Pulmonary artery endothelial cell (primary cell): ENCODE measurements at places on chromosomes 1 and 21.

DNA sequence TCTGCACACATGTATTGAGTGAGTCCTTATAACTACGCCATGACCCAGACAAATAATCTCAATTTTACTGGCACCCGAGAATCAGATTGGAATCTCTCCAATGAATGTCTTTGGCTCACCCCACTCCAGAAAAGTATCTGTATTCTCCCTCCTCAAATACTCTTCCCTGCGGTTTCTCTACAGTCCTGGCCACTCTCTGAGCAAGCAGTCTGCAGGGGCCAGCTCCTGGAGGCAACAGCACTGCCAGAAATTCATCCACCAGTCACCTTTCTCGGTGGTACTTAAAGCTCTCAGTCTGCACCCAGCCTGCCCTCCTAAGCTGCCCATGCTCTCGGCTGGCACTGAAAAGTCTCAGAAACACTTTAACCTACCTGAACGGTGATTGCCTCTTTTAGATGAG, 16.1 kb upstream of the LYST start:
- no peak for DNase-seq

DNA sequence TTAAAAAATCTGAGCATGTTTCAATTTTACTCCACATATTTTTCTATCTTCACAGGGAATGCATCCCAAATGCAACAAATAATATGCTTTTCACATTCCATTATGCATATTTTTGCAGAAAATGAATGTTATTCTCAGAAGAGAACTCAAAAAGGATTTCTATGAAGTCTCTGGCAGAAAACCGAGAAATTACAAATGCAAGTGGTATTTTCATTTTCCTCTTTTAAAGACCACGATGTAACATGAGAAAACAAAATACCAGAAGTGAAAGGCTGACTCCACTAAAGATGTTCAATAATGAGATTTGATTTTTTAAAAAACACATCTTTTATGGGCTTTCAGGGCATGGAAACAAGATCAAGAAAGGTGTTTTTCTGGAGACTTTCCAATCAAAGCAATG, 5.0 kb upstream of the PDC start:
- no peak for DNase-seq

DNA sequence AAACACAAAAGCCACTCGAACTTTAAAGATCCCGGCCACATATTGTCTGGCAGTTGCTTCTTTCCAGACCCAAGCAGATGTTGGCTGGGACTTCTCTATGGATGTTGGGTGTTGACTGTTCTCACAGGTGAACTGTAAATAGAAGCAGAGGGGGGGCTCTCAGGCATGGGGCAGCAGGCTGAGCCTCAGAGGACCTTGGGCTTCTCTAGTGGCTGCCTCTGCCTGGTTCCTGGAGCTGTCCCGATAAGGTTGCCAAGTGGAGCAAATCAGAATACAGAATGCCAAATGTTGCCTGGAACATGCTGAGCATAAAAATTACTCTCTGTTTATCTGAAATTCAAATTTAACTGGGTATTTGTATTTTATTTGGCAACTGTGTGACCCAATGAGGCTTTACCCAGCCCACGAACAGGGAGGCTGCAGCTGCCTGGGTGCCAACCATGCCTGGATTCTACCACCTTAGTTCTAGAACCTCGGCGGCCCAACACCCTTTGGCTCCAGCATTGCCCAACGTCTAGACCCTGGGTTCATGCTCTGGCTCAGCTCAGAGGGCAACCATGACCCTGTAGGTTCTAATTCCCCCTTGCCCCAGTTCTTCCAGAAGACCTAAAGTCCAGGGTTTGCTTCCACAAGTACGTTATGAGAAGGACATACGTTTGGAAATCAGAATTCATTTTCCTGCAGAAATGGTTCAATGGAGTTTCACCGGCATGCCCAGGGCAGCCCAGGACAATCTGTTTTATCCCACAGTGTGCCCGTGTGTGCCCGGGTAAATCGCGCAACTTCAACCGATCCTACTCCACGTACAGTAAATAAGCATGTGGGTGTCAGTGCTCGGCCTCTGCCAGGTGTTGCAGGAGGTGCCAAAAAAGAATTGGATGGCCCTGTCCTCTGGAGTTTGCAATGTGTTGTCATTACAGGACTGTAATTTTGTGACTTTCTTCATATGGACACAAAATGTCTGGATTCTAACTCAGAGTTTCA, 5.4 kb upstream of the SLC45A1 start:
- no peak for DNase-seq

DNA sequence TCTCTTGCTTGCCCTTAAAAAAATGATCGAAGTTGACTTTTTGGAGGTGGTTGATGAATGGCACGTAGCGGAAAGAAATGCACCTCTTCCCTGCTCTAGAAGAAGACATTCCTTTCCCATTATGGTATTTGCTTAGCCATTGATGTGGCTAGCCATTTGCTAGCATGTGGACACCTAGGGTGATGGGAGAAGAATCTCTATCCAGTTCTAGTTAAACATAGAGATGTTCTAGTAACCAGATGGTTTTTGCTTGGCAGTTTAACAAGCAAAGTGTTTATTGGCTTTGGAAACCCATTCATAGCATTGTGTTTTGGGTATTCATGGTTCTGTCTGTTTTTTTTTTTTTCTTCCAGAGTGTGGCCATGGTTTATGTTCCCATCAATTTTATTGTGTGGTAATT, 78.9 kb downstream of the KCNJ6 start:
- no peak for DNase-seq

- no peak for DNase-seq
Measured at GRCh38 chr1:161233102-161233501, 4.9 kb downstream of the NR1I3 start.

DNA sequence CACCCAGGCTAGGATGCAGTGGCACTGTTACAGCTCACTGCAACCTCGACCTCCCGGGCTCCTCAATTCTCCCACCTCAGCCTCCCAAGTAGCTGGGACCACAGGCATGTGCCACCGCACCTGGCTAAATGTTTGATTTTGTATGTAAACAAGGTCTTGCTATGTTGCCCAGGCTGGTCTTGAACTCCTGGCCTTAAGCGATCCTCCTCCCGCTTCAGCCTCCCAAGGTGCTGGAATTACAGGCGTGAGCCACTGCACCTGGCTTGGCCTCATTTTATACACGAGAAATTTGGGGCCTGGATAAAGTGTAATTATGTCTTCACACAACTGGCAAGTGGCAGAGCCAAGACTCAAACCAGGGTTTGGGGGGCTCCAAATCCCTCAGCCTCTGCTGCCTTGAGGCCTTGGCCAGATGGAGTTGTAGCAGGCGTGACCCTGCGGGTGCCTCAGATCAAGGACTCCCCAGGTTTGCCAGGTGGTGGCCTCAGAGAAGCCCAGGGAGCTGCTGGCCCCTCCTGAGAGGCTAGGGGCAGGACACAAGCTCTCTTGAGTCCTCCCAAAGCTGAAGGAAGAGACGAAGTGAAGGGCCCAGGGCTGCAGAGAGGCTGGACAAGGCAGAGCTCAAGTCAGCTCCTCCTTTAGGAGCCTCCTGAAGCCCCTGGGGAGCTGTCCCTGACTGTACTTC, 61.7 kb downstream of the MDM4 start:
- no peak for DNase-seq

DNA sequence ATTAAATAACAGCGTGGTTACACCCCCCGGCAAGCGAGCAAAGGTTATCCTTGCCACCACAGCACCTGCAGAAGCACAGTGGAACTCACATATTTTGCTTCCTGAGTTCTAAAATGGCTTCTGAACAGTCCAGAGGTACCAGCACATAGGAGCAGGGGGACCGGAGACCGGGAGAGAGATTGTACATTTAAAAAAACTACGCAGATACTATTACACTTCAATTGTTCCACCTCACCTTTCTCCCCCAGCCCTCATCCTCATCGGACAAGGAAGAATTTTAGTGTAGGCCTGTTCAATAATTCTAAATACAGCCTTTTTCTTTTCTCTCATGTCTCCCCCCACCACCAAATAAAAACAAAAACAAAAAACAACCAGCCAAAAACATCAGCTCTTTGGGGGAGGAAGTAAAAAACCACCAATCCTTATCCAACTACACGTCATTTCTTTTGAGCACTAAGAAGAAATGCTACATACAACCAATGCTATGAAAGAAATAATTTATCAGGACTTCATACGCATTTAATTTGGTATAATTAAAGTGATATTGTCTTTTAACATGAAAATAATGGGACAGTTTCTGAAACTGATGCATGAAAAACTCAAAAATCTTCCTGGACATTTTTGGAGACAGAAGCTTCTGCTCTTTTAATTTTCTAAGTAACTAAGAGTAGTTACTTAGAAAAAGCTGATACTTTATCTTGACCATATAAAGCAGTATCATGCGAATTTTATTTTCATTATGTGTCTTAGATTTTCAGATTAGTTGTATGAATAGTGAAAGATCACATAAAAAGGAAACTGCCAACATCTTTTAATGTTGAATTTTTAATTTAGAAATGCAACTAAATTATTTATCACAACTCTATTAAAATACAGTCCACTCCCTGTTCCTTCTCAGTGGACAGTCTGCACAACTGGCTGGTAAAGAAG, 9.1 kb downstream of the CDKN2C start:
- no peak for DNase-seq

- DNase-seq: no peak
Measured at GRCh38 chr1:195769461-195769860, 838.8 kb downstream of the KCNT2 start.

DNA sequence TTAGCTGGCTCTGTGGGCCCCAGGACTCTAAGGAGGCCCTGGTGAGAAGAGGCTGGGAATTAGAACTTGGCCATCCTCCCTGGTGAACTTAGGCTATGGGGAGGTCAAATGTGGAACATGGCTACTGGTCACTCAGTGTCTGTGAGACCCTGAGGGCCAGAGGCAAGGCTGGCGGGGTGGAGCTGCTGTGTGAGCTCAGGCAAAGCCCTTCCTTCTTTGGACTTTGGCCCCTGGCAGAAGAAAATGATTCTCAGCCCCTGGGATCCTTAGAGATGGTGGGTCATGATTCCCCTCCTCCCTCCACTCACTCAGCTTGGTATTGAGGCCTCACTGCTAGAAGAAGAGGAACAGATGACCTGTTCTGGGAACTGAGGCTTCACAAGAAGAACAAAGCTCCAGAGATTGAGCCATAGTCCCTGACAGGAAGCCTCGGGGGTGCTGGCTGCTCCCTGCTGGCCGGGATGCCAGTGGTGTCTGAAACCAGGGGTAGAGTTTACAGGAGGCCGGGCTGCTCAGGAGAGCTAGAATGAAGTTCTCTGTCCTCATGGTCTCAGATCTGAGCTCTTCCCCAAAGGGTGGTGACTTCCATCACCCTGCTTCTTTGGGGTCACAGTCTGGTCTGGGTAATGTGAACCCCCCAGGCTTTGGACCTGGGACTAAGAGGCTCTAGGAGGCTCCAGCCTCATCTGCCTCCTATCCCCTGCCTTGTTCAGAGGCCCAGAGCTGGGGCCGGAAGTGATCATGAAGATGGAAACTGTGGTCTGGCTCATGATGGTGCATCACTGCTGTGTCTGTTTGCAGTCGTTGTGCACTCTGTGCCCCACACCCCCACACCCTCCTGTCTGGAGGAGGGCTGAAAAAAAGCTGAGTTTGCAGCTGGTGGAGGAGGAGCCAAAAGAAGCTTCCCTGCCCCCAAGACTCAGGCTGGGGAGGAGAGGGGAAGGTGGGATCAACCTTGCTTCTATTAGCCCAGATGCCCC, 905 bp downstream of the BTBD19 start:
- no peak for DNase-seq

- DNase-seq: no peak
Measured at GRCh38 chr1:164644268-164644667, 85.3 kb downstream of the PBX1 start.

GRCh38 chr1:154609398-154610380, 1.7 kb upstream of the ADAR start:
- DNase-seq: no peak

- DNase-seq: no peak
Measured at GRCh38 chr1:107840725-107841124, 124.3 kb downstream of the VAV3 start.

DNA sequence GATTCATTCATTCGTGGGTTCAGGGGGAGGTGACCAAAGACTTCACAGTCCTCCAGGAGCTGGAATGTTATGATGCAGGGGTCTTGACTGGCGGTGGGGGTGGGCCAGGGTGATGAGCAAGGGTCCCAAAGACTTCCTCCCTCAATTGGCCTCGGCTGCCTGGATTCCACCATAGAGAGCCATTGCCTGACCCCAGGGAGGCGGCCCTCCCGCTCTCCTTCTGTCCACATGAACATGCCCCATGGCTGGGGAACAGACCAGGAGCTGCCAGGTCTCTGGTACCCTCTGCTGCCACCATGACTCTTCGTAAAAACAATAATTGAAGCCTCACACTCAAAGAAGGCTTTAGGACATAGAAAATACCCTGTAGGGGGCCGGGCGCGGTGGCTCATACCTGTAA, 102.5 kb upstream of the CASZ1 start:
- no peak for DNase-seq

- DNase-seq: no peak
Measured at GRCh38 chr1:199132006-199132405, 493.2 kb downstream of the PTPRC start.

- DNase-seq: no peak
Measured at GRCh38 chr1:162131400-162132321, 62.2 kb downstream of the NOS1AP start.

GRCh38 chr1:240294566-240294965, 202.9 kb downstream of the FMN2 start:
- DNase-seq: no peak

GRCh38 chr1:110783292-110783918, 89.5 kb upstream of the CD53 start:
- DNase-seq: peak; percentile 17

GRCh38 chr1:53066488-53066887, 4.5 kb downstream of the PODN start:
- no peak for DNase-seq

DNA sequence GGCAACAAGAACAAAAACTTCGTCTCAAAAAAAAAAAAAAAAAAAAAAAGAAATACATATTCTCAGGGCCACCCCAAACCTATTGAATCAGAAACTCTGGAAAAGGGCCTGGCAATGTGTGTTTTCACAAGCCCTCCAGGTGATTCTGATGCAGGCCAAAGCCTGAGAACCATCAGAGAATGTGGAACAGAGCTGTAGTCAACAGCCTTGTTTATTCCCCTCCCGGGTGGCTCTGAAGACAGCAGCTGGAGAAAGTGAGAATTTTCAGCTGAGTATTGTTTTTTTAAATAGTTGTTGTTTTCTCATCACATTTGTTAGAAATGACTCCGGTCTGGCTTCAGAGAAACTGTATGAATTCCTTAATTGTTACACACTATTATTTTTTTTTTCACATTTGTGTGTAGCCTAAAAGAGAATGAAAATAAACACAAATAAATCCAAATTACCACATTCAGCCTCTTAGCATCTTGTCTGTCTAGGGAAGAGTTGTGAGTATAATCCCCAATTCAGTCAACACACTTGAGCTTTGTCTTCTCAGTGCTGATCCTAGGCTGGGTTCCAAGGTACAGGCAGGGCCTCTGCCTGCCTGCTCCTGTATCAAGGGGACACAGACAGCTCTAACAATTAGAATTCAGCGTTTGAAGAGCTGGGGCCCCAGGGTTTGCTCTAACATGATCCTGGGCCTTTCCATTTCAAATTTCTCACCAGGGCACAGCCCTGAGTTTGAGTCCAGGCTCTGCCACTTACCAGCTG, 6.6 kb upstream of the AZIN2 start:
- DNase-seq: no peak

DNA sequence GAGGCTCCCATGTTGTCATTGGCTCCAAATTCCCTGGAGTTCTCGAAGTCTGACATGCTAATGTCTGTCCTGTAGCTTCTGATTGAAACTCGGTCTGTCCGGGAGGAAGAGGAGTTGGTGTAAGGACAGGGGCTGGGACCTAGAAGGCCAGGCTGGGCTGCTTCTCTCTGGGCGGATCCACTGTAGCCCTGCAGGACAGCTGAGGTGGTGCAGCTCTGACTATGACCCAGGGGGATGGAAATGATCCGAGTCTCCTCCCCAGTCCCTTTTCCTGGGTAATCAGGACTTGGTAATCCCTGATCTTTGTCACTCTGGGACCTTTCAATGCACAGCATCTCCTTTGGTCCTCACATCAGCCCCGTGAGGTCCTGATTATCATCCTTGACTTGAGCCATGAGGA, 10.0 kb upstream of the FCMR start:
- DNase-seq: no peak
